ENCODE measurements at places on chromosomes 3 and 15. TPM values are rescaled to one million over a fixed set of nuclear protein-coding genes. Genes with fewer than 3 reads are reported as not detected.

The GALK2 gene
- 90.9 TPM for total RNA-seq

The GABPB1 gene
- total RNA-seq, result 53.9 TPM

The PHC3 gene
- 30.1 TPM for total RNA-seq

The CALML4 gene
- total RNA-seq, result 1.1 TPM

The LRRC58 gene
- total RNA-seq, result 31.9 TPM

The CLDN16 gene
- not detected for total RNA-seq

The PLA2G4D gene
- not detected for total RNA-seq

The CEP97 gene
- 13.4 TPM for total RNA-seq

The CLDN18 gene
- 0.12 TPM for total RNA-seq

The MESP1 gene
- total RNA-seq, result 1.1 TPM

The GABRR3 gene
- total RNA-seq, result not detected

The CFAP161 gene
- 0.12 TPM for total RNA-seq

The FBN1 gene
- 481 TPM for total RNA-seq

The MOBP gene
- under 0.01 TPM for total RNA-seq

The LTK gene
- total RNA-seq, result 0.37 TPM

The PROS1 gene
- total RNA-seq, result 20.1 TPM
